ENCODE measurements at places on chromosomes 1 and 21. TPM values are rescaled to one million over a fixed set of nuclear protein-coding genes. Genes with fewer than 3 reads are reported as not detected.

GRCh38 chr1:151549199-151549598 lies 9.1 kb downstream of the TUFT1 start:
- no peak for DNase-seq

GRCh38 chr1:201773764-201774163 lies 55.2 kb upstream of the IPO9 start:
- DNase-seq: no peak

Gene SLC5A9
- total RNA-seq: not detected

Gene BTBD8
- total RNA-seq: 8.7 TPM

DNA sequence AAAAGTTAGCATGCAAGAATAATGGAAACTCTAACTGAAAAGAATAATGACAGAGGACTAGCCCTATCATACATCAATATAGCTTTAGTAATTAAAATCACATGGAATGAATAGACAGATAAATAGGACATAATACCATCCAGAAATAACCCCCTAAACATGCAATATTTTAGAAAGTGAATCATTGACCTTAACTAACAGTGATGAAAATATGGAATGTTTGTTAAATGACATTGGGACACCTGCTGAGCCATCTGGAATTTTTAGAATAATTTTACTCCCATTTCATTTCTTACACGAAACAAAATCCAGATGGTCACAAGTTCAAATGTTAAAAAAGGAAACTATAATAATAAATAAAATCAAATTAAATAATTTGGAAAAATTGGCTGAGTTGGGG lies 53.1 kb upstream of the FMO3 start:
- no peak for DNase-seq

DNA sequence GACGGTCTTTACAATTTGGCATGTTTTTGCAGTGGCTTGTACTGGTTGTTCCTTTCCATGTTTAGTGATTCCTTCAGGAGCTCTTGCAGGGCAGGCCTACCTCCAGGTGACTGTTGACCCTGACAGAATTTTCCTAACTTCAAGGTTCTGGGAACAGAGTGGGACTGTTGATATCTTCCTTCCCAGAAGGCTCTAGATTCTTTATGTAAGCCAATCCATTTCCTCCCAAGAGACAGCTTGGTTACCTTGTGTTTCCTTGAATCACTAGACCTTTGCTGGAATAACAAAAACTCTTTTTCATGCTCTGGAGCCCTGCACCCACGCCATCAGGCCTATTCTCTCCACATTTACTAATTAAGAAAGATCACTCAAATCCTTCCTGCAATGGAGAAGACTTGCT lies 67.0 kb downstream of the C21orf91 start:
- no peak for DNase-seq

Gene TRAPPC3
- 95.9 TPM for total RNA-seq

Gene CCDC185
- total RNA-seq: not detected

DNA sequence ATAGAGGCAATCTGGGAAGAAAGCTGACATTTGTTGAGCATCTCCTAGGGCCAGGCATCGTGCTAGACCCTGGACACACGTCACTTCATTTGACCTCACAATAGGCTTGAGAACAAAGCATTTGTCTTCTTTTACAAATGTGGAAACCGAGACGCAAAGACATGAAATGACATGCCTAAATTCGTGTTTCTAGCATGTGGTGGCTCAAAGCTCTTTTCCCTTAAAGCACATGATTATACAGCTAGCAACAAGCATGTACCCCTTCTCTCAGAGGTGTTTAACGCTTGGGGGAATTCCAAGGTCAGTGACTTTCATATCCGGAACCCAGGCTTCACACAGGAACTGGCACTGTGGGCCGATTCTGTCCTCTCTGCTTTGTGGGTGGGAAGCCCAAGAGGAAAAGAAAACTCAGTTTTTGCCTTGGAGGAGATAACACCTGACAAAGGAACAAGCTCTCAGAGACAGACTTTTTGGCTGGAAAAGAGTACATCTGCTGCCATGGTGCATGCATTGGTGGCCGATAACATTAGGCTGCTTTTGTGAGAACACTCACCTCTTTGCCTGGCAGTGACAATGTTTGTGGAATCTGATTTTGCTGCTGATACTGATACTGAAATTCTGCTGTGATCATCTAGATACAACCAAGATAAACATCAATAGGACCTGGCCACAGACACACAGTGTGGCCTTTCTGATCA lies 15.4 kb upstream of the CD2 start:
- no peak for DNase-seq

GRCh38 chr1:206832352-206832880 lies 33.0 kb upstream of the IL20 start:
- no peak for DNase-seq

DNA sequence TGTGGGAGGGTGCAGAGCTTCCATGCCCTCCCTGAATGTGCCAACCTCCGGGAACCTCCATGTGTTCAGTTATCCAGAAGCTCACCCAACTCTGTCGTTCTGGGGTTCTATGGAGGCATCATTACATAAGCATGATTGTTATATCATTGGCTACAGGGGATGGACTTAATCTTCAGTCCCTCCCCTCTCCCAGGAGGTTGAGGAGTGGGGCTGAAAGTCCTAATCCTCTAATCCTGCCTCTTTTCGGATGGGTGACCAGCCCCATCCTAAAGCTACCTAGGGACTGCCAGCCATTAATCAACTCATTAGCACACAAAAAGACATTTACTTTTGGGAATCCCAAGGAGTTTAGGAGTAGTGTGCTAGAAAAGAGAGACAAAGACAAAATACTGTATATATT lies 32.0 kb upstream of the PSEN2 start:
- no peak for DNase-seq

DNA sequence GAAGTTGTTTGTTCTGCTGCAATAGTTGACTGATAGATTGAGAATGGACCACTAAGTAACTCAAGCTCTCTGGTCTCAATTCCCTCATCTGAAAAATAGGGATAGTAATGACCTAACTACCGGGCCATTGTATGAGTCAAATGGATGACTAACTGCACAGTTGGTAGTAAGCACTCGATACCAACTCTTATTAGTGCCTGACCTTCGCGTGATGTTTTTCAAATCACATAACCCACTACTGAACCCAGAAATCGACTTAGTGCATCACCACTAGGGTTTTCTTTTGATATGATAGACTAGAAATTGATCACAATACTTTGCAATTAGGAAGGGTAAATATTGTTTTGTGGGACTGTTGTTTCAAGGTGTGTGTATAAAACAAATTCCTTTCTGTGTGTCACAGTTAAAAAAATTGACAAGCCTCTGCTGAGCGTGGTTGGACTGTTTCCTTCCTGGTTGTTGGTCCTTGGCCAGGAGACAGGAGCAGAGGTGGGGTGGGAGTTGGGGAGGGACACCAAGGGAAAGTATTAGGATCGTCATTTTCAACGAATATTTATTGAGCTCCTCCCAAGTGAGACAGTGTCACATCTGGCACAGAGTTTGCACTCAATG lies 54.0 kb upstream of the LRP8 start:
- DNase-seq: no peak

Gene ADAM30
- not detected for total RNA-seq

DNA sequence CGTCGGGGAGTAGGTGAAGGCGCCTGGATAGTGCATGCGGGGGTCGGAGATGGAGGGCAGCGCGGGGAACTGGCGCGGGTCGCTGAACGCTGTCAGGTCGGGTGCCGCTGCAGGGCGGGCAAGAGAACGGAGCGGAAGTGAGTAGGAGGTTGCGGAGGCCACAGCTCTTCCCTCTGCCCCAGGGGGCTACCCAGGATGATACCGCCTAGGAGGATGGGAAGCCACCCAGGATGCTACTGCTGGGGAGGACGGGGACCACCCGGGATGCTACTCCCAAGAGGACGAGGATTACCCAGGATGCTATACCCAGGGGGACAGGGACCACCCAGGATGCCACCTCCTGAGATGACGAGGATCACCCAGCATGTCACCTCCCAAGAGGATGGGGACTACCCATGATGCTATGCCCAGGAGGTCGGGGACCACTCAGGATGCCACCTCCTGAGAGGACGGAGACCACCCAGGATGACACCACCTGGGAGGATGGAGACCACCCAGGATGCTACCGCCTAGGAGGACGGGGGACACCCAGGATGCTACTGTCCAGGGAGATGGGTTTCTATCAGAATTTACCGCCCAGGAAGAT lies 123.8 kb downstream of the CLIC6 start:
- no peak for DNase-seq

Gene FCRL5
- total RNA-seq: not detected

Gene HSD3B2
- not detected for total RNA-seq

Gene CD48
- total RNA-seq: not detected

- no peak for DNase-seq
These were observed 48.7 kb upstream of the COL6A2 start for GRCh38 chr21:46048926-46049889.

DNA sequence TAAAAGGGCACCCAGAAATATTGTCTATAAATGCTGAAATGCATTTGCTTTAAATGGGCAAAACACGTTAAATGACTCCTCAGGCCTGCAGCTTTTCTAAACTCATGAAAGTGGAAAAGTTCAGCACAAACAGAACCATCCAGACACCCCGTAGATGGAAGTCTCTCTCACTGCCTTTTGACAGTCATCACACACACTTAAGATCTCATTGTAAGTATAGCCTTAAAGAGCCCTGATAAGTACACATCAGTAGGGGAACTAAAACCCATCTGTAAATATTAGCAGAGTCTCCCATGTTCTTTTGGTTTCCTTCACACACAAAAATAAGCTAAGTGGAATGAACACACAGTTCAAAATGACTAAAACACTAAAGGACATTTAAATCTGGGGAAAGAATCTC lies 166.7 kb downstream of the LTN1 start:
- DNase-seq: no peak

GRCh38 chr1:167566766-167567165 lies 13.2 kb upstream of the CREG1 start:
- DNase-seq: no peak

Gene SHISA4
- 22.4 TPM for total RNA-seq

DNA sequence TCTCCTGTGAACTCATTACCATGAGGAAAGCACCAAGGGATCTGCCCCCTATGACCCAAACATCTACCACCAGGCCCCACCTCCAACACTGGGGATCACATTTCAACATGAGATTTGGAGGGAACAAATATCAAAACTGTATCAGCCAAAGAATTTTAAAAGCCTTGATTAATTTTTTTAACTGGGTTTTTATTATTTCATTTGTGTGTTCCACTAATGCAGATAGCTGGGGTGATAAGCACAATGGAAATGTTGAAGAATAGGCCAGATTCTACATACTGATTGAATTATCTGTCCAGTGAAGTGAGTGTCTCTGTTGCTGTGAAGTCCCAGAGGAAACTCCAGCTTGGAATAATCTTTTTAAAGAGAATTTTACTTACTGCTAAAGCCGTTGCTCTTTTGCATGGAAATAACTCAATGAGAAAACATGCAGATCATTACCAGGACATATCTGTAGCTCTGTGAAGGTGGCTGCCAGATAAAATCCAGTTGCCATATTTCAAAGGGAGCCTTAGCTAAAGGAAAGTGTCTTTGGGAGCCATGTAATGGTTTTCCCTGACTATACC lies 44.4 kb upstream of the DHCR24 start:
- DNase-seq: no peak

- no peak for DNase-seq
These were observed 79.2 kb upstream of the TNR start for GRCh38 chr1:175822580-175822979.

DNA sequence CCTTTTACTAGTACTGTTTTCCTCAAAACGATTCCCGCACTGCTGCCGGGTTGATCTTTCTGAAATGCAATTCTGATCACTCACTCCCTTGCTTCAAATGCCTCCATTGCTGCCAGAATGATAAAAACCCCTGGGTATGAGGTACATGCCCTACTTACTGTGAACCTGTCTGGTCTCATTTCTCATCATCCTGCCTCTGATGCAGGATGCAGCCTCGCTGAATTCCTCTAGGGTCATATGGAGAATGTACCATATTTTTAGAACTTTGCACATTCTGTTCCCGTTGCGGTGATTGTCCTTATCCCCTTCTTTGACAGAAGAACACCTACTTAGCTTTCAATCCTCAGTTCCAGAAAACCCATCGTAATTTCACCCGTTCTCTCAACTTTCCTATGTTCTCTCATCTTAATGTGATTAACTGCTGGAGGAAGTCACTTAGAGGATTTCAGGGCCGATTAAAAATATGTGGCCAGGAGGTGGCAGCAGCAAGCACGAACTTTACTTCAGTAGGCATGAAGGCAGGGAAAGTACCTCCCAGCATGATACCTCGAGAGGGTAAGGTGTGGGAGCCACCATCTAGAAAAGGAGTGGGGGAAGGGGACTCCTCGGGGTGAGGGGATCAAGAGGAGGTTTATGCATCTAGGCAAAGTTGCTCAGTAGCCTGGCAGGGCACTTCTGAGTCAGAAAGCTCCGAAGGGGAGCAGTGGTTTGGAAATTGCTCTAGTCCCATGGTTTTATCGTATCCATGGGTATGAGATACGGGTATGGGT lies 361.5 kb upstream of the ZP4 start:
- DNase-seq: peak; percentile 29

- no peak for DNase-seq
These were observed 3.6 kb upstream of the MXRA8 start for GRCh38 chr1:1361982-1362423.

GRCh38 chr1:222048094-222048595 lies 306.3 kb upstream of the DUSP10 start:
- no peak for DNase-seq

- DNase-seq: peak; percentile 96
These were observed 53.3 kb downstream of the NENF start for GRCh38 chr1:212485913-212486618.

DNA sequence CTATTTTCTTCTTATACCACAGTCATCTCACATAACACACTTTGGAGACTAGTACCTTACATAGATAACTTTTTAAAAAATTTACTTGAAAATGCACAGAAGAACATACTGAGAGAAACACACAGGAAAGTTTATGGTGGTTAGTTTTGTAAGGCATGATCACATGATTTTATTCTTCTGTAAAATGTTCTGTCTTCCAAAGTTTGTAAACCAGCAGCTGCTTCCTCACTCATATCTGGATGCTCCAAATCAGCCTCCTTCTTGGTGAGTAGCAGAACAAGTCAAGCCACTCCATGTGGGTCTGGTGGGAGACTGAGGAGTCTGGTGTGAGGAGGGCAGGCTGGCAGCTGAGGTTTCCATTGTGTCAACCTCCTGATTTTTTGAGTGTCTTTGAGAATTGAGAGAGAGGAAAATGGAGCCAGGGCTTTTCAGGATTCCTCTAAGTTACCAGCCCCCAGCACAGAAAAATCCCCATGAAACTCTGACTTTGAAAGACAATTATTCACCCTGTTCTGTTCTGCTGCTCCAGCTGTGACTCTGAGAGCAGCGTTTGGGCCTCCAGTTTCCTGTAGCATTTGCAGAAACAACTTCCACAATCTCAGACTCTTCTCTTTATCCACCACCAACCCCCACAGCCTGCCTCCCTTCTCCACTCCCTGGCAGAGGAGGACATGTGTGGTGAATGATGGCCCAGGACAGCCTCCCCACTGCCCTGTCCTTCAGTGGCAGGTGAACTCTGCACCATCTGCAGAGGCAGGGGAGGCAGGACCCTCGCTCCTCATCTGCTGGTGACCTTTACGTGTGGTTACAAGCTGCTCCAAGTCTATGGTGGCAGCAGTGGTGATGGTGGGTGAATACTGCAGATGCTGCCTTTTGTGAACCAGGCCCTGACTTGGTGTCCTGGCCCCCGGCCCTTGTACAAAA lies 82.3 kb downstream of the FCRL5 start:
- no peak for DNase-seq
